ENCODE measurements at places on chromosomes 1 and 21. TPM values are rescaled to one million over a fixed set of nuclear protein-coding genes. Genes with fewer than 3 reads are reported as not detected.

DNA sequence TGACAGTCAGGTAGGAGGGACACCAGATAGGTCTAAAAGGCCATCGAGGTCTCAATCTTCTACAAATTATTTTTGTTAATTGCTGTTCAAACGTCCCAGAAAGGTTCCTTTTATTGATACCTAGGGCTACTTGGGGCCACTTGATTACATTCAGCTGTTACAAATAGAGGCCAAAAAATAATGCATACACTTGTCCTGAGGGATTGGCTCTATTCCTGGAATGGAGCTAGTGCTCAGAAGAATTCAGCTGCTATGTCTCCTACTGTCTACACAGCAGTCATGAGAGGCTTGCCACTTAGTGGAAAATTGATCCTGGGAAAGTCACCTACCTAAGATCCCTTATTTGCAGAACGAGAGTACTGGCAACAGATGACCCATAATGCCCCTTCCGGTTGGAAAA lies 498.3 kb downstream of the ADGRL2 start:
- H3K4me3 ChIP-seq, result no peak overlapping the region
- H3K27me3 ChIP-seq, result no peaks in the 10 kb centered on the region
- no peak for DNase-seq
- H3K36me3 ChIP-seq, result no peaks in the 10 kb centered on the region
- no peak overlapping the region for H3K27ac ChIP-seq

Gene RXFP4
- total RNA-seq, result not detected

Gene SVBP
- 16.4 TPM for total RNA-seq

Gene HSD3B2
- not detected for total RNA-seq

GRCh38 chr1:7371926-7372325 lies 399.2 kb upstream of the VAMP3 start:
- no peaks in the 10 kb centered on the region for H3K4me1 ChIP-seq
- H3K4me3 ChIP-seq, result no peak overlapping the region
- H3K27ac ChIP-seq, result no peak overlapping the region
- no peaks in the 10 kb centered on the region for H3K27me3 ChIP-seq
- DNase-seq, result no peak

- H3K4me1 ChIP-seq, result peaks cover 31% of the 10 kb centered on the region
- no peak overlapping the region for H3K27ac ChIP-seq
- H3K4me3 ChIP-seq, result peak overlapping the region; percentile 29
- no peaks in the 10 kb centered on the region for H3K27me3 ChIP-seq
Measured at GRCh38 chr1:232952514-232953499, 2.4 kb downstream of the NTPCR start.

Gene FHAD1
- not detected for total RNA-seq
